ENCODE measurements at places on chromosomes 1 and 21. TPM values are rescaled to one million over a fixed set of nuclear protein-coding genes. Genes with fewer than 3 reads are reported as not detected.

The LDLRAD2 gene
- not detected for total RNA-seq

DNA sequence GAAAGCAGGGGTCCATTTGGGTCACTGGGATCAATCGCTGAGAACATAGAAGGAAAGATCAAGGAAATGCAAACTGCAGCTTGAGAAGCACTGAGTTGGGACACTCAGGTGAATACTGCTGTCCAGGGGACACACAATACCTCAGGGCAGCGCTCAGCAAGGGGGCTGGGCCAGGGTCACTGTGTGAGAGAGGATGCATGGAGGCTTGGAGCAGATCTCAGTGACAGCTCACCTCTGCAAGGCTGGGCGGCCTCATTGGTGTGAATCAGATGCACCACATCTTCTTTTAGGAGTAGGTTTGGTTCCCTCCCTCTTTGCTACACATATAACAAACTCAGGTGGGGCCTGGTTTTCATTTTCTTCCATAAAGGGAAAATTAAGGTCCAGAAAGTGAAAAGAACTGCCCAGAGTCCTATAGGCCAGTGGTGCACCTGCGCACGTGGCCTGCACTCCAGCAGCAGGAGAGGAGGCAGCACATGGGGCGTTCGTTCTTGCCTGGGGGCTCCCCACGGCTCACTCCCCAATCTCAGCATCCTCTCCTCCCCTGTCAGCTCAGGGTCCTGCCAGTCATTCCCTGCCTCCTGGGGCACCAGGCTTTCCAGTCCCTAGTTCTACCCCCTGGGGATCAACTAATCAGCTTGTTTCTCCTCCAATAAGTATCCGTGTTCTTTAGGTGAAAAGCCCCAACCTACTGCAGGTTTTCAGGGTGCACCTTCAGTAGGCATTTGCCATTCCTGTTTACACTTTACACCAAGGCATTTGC lies 1.5 kb downstream of the A3GALT2 start:
- DNase-seq = no peak

DNA sequence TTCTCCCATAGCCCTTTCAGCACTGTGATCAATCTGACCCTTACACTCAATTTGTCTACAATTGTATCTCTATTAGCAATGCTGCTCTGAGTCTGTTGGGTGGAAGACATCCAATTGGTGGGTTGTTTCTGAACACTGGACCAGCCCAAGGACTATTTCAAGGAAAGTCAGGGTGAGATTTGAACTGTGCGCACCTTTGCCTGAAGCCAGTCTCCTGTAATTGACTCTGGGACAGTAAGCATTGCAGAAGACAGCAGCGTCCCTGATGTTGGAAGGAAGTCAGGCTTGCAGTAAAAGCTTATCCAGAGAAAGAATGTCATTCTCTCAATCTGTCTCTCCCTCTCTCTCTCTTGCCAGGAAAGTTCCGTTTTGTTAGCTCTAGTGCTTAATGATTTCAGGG lies 233.9 kb downstream of the KIF26B start:
- no peak for DNase-seq

GRCh38 chr1:109466125-109466451 lies 258 bp upstream of the SYPL2 start:
- DNase-seq = no peak

- DNase-seq = no peak
Measured at GRCh38 chr21:36478207-36478701, 1.7 kb downstream of the CLDN14 start.

DNA sequence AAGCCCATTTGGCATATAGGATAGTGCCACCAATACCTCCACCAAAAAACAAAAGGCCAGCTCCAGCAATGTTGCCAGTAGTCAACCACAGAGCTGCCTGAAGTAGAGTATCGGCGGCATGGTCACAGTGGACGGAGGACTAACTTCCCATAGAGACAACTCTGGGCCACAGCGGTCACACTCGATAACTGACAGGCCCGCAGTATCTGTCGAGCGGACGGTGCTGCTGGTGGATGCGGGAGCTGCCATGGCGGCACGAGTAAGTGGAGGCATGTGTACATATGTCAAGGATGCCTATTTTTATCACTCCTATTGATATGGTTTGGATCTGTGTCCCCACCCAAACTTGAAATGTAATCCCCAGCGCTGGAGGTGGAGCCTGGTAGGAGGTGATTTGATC lies 4.1 kb downstream of the KRTAP12-1 start:
- DNase-seq = no peak

GRCh38 chr1:192737306-192737705 lies 71.5 kb upstream of the RGS2 start:
- no peak for DNase-seq

The SPRR1B gene
- 0.66 TPM for total RNA-seq

GRCh38 chr1:44950434-44950833 lies 36.0 kb downstream of the EIF2B3 start:
- no peak for DNase-seq

DNA sequence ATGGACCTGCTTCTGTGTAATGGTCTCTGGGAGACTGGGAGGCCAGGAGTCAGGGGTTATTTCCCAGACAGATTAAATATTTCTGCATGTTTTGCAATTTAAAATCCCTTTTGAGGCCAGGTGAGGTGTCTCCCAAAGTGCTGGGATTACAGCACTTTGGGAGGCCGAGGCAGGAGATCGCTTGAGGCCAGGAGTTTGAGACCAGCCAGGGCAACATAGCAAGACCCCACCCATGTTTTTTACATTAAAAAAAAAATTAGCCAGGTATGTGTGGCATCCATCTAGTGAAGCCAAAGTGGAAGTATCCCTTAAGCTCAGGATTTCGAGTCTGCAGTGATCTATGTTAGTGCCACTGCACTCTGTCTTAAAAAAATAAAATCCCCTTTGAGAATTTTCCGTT lies 34.1 kb downstream of the ECHDC2 start:
- DNase-seq = no peak

DNA sequence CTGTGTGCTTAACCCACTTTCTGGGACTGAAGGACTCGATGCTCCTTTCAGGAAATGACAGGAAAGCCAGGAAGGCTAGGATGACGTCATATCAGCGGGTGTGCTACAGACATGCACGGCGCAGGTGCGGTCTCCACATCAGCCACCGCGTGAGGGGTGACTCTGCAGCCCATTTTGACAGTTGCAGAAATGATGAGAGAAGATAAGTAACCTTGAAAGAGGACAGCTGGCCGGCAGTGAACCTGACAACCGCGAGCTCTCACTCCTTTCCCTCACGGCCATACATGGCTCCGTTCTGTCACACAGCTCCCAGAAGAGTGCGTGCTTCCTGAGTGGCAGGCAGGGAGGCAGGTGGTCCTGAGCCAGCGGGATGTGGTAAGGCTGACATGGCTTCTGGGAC lies 1.7 kb upstream of the KRTAP10-5 start:
- no peak for DNase-seq

- DNase-seq = no peak
Measured at GRCh38 chr1:205505791-205506190, 1.3 kb downstream of the CDK18 start.

The LAMC2 gene
- 22.2 TPM for total RNA-seq

The KCNN3 gene
- total RNA-seq = 1.1 TPM

DNA sequence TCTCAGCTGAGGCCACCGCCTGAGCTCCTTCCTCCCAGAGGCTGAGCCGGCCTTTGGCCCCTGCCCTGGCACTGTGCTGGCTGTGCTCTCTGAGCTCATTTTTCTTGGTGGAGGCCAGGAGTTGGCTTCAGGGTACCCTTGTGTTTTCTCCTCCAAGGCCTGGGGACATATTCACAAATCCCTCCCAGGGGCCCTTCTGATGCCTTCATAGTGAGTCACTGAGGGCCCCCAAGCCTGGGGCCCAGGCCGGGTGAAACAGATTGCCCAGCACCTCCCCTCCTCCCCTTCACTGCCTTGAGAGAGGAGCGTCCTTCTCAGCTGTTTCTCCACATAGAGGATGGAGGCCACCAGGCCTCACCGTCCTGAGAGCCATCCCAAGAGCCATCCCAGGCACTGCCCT lies 105.8 kb downstream of the SIK1 start:
- no peak for DNase-seq

All from HCT116 (cell line).